Fibroblast of the aortic adventitia (primary cell): ENCODE measurements at places on chromosomes 16 and 17. TPM values are rescaled to one million over a fixed set of nuclear protein-coding genes. Genes with fewer than 3 reads are reported as not detected.

The HSD17B1 gene
- total RNA-seq, result 0.99 and 4.7 TPM in 2 replicates

The SLC16A5 gene
- total RNA-seq, result 2.8 and 4.4 TPM in 2 replicates

The SEC14L5 gene
- 1.2 and 3.0 TPM in 2 replicates for total RNA-seq

The HNF1B gene
- not detected in 2 replicates for total RNA-seq

The RANBP10 gene
- total RNA-seq, result 3.1 and 6.4 TPM in 2 replicates
